ENCODE measurements at places on chromosomes 1 and 21.

DNA sequence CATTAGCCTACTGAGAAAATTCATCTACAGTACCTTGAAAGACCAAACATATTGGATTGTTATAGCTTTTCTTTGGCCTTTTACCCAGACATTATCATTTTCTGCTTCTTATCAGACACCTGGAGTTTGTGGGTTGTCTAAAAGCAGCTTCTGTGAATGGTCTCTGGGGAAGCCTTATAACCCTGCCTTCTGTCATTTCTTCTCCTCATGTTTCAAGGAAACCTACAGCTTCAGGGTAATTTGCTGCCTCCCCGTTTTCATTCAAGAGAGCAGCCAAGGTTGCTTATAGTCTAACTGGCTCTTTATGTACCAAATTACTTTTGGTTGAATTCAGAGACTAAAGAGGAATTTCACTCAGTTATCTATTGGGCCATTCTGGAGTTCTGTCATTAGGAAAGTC lies 288.3 kb upstream of the SGIP1 start:
- peak; percentile 16 for DNase-seq

GRCh38 chr21:21412096-21412495 lies 413.9 kb downstream of the NCAM2 start:
- DNase-seq = no peak

GRCh38 chr1:11407301-11407994 lies 71.5 kb upstream of the DISP3 start:
- no peak for DNase-seq

GRCh38 chr1:157163273-157164127 lies 25.3 kb upstream of the ETV3 start:
- DNase-seq = peak; percentile 14

DNA sequence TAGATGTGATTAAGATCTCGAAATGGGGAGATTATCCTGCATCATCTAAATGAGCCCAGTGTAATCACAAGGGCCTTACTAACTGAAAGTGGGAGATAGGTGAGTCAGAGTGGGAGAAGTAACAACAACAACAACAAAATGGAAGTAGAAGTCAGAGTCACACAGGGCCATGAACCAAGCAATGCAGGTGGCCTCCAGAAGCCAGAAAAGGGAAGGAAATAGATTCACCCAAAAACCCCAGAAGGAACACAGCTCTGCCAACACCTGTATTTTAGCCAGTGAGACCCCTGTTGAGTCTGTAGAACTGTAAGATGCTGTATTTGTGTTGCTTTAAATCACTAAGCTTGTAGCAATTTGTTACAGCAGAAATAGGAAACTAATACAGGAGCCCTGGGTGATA lies 4.1 kb downstream of the TAGLN2 start:
- DNase-seq = no peak

DNA sequence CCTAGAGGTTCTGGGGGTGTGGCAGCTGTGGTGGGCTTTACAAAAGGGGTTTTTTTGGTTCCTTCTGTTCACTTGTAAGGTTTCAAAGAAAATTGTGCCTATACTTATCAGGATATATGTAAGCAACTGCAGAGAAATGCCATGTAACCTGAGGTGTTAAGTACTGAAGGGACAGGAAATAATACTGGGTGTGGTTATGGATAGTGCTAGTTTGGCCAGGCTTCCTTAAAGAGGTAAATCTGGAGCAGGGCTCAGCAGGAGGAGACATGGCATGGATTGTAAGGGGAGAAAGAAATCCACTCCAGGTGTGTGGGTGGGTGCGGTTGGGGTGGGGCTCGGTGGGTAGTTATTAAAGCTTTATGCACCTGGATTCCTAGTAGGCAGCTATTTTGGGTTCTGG lies 28.3 kb downstream of the KIRREL1 start:
- DNase-seq = no peak

- no peak for DNase-seq
Measured at GRCh38 chr1:33268927-33269610, 12.8 kb downstream of the ZNF362 start.

- DNase-seq = no peak
Measured at GRCh38 chr1:10980841-10981727, 31.4 kb upstream of the TARDBP start.

DNA sequence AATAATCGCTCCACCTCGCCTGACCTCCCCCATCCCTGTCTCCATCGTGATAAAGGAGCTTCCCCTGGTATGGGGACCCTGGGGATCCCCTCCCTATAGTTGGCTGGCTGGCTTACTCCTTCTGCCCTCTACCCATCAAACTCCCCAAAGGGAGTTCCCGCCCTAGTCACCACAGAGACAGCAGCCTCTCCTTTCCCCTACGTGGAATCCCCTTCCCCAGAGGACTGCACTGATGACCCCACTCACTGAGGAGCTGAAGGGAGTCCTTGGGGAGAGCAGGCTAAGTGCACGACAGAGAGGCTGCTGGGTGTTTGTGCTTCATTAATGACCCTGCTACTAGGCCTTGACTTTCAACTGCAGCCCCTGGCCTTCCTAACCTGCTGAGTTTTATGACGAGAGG lies 1.9 kb downstream of the CADM3 start:
- no peak for DNase-seq

GRCh38 chr1:64061430-64062104 lies 141.9 kb upstream of the UBE2U start:
- DNase-seq = no peak

- peak; percentile 5 for DNase-seq
Measured at GRCh38 chr1:204760757-204761156, 75.2 kb upstream of the LRRN2 start.

GRCh38 chr1:88647249-88647645 lies 36.8 kb upstream of the PKN2 start:
- DNase-seq = no peak

DNA sequence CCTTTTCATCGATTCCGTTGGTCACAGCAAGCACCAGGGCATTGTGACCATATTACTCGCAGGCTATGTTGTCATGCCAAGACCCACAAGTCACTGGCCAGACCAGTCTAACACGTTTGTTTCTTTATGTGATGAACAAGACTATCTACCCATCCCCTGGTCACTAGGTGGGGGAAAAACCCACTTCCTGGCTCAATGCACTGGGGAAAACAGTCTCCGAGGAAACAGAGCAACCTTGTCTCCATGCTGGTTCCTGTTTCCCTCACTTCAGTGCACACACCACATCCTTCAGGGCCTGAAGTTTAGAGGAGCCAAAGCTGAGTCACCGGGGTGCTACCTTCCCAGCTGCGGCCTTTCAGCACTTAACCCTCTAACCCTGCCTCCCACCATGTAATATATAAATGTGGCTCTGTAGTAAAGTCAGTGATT lies 20.9 kb downstream of the ERICH3 start:
- DNase-seq = no peak

GRCh38 chr1:6743189-6744101 lies 41.8 kb upstream of the CAMTA1 start:
- DNase-seq = no peak

DNA sequence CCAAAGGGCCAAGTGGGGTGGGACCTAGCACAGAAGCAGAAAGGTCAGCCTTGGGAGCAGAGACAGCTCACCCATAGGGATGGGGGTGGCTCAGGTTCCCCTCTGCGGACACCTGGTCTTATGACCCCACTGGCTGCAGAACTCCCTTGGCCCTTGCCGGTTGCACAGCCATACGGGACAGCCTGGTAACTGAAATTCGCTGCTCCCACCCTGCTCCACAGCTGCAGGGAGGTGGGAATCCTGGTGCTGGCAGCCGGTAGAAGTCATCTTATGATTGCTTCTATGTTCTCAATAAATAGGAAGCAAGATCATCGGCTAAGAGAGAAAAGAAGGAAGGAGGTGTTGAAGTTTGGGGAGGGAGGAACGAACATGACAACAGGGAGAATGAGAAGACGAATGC lies 64.1 kb downstream of the HLCS start:
- DNase-seq = no peak

- no peak for DNase-seq
Measured at GRCh38 chr1:7223334-7224080, 438.3 kb downstream of the CAMTA1 start.

DNA sequence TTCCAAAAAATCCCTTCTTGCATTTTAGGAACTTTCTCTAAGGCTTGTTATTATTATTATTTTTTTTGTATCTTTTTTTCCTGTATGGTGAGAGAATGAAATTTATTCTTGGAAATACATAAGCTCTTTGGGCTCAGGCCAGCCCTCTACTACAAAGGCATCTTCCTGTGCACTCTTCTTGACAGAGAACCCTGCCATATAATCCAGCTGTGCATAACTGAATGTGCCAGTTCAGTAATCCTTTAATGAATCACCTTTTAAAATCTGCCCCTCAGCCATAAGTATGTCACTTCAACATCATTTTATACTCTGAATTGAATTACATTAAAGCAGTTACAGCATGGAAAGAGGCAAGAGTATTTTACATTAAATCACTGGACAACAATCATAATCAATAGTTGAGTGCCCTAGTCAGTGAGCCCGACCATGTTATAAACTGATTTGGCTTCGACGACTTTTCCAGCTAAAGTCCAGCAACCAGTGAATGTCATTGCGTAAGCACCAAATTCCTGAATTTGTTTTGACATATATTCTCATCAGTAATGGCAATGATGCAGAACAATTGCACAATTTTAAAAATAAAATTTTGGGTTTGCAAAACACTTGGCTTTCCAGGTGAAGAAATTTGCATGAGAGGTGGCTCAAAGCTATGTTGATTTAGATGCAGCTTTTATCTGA lies 59.2 kb upstream of the KCNK2 start:
- DNase-seq = no peak

- no peak for DNase-seq
Measured at GRCh38 chr21:33441489-33442477, 38.0 kb downstream of the TMEM50B start.

GRCh38 chr1:108182959-108183700 lies 17.0 kb downstream of the SLC25A24 start:
- DNase-seq = no peak

- no peak for DNase-seq
Measured at GRCh38 chr1:54754486-54755285, 9.6 kb downstream of the PARS2 start.

DNA sequence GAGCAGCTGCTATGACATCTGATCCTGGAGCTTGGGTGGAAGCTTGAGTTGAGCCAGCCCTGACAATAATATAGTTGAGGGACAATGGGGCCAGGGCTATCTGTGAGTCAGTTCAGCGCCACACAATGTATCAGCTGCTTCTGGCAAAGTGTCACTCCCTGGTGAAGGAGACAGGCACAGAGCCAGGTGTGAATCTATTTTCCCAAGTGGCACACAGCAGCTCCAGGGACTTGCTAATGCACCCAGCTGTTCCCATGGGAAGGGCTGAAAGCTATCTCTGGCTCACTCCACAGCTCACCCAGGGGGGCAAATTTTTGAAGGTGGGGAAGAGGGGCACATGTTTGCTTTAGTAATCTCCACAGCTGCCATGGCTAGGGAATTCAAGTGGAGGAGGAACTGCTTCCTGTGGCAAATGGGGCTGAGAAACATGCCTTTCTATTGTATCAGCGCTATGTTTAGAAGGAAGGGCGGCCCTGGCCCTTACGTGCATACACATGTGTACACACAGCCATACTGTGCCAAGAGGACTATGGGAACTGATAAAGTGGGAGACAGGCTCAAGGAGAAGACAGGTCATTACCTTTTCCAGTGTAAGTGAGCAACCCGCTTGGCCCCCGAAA lies 2.2 kb downstream of the CYB5R1 start:
- no peak for DNase-seq

GRCh38 chr1:205273551-205273982 lies 45.8 kb downstream of the TMCC2 start:
- DNase-seq = peak; percentile 50

DNA sequence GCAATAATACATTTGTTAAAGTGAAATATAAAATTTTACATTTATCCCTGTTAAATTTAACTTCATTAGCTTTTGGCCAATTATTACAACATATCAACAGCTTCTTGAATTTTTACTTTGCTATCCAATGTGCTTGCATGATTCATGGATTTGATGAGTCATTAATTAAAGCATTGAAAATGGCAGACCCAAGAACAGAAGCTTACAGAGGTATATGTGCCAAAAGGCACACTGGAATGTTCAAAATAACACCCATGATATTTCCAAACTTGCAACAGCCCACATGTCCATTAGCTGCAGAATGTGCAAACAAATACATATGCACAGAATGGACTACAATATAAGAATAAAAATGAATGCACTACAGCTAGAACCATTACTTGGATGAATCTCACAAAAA lies 76.4 kb upstream of the MAN1A2 start:
- no peak for DNase-seq

GRCh38 chr1:67316918-67317317 lies 9.2 kb downstream of the IL12RB2 start:
- DNase-seq = no peak

DNA sequence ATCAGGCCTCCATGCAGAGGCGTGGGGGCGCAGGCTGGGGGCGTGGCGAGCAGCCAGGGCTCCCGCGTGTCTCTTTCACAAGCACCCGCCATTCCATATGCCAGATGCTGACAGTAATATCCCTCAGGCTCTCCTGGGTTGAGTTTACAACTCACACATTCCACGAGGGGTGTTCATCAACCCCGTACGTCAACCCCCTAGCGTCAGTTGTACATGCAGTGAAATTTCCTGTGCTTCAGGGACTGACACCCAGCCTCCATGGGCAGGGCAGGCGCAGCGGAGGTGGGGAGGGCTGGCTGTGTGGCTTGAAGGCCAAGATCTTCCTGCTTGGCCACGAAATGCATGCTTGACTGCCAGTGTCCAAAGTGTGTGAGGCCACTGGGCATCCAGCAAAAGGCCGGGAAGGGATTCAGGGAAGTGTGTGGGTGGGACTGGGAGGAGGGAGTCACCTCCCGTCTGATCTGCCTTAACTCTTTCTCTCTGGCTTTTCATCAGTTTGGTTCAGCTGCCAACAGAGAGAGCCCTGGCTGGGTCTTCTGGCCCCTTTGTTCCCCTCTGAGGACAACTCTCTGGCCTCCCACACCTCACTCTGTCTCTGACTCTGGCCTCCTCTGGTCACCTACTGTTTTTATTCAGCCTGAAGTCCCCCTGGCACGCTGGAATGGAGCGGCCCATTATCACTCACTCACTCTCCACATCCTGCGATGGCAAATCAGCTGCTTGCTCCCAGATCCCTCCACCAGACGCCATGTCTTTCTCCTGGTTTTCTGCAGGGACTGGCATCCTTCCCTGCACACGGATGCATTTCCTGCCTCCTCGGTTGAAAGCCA lies 33.8 kb downstream of the CLIC6 start:
- no peak for DNase-seq

GRCh38 chr1:154954541-154954940 lies 1.4 kb downstream of the PBXIP1 start:
- DNase-seq = no peak

DNA sequence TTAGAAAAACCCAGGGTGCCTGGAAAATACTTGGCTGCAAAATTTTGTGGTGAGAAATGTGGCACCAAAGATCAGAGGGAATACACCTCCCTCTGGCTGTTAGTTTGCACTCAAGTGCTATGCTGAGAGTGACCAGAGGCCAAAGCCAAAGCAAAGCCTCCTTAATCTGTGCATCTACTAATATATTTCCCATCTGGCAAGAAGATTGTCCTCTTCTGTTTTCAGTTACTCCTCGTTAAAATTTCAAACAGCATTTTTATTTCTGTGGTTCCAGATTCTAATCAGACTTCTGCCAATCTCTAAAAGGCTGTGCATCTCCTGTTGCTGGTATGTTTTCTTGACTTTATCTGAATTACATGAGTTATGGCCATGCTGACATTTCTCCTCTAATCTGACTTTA lies 327.4 kb downstream of the TBX15 start:
- no peak for DNase-seq

Measured in DMS 273 treated with DMSO at 0.1 percent for 48 hours (cell line).